Activated CD8-positive, alpha-beta T cell treated with anti-CD3 and anti-CD28 coated beads for 36 hours (primary cell): ENCODE measurements at places on chromosomes 11 and 22.

- H3K4me3 ChIP-seq, result no peak overlapping the region
- no peak for DNase-seq
- no peaks in the 10 kb centered on the region for H3K4me1 ChIP-seq
- no peaks in the 10 kb centered on the region for H3K36me3 ChIP-seq
- H3K27me3 ChIP-seq, result no peaks in the 10 kb centered on the region
Measured at GRCh38 chr11:128939591-128939990, 3.1 kb downstream of the TP53AIP1 start.

- peaks cover 53% of the 10 kb centered on the region for H3K4me1 ChIP-seq
- DNase-seq, result peak; percentile 1
- H3K27me3 ChIP-seq, result no peaks in the 10 kb centered on the region
- H3K36me3 ChIP-seq, result peaks cover 7% of the 10 kb centered on the region
Measured at GRCh38 chr11:75276186-75276585, 35.6 kb downstream of the TPBGL start.

DNA sequence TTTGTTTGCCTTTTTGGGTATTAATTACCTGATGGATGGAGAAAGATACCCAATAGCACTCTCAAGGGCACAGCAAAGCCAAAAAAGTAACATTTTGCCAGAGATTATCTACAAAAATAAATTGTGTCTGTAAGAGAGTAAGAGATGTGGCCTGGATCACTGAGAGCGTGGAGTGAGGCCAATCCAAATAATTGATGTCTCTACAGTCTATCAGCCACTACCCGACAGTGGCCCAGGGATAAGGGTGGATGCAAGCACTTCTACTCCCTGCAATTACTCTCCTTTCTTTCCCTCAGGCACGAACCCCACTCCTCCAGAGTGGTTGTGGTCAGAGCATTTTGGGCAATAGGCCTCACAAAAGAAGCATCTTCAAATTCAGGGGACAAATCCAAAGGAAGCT, 92.3 kb upstream of the ZC3H12C start:
- no peaks in the 10 kb centered on the region for H3K4me1 ChIP-seq
- H3K4me3 ChIP-seq, result no peak overlapping the region
- no peaks in the 10 kb centered on the region for H3K36me3 ChIP-seq

- H3K4me1 ChIP-seq, result no peaks in the 10 kb centered on the region
- H3K36me3 ChIP-seq, result no peaks in the 10 kb centered on the region
- no peak for DNase-seq
- no peak overlapping the region for H3K27ac ChIP-seq
- peaks cover 8% of the 10 kb centered on the region for H3K27me3 ChIP-seq
- H3K4me3 ChIP-seq, result no peak overlapping the region
Measured at GRCh38 chr11:71301046-71301857, 48.9 kb upstream of the SHANK2 start.

DNA sequence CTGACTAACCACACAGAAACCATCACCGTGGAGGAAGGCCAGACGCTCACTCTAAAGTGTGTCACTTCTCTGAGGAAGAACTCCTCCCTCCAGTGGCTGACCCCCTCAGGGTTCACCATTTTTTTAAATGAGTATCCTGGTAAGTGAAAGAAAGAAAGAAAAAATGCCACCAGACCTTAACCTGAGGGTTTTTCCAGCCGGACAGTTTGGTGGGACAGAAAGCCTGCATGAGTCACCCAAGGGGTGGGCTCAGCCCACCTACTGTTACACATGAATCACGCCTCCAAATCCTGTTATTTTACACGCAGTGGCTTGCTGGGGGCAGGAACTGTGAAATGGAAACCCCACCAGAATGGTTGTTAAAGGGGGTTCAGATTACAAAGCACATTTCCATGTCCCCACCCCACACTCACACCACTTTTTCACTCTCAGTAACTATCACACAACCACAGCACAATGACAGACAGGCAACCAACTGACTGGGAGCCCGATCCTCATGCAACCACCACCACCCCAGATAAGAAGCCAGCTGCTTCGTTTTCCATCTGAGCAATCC, 11.9 kb downstream of the CRTAM start:
- peaks cover 45% of the 10 kb centered on the region for H3K36me3 ChIP-seq
- H3K4me3 ChIP-seq, result peak overlapping the region; percentile 61
- peak overlapping the region; percentile 96 for H3K27ac ChIP-seq
- peaks cover 80% of the 10 kb centered on the region for H3K4me1 ChIP-seq
